Left renal cortex interstitium (tissue), 4 donors: ENCODE measurements at places on chromosomes 6 and 20. TPM values are rescaled to one million over a fixed set of nuclear protein-coding genes. Genes with fewer than 3 reads are reported as not detected.

- no peak for DNase-seq
Observed at GRCh38 chr6:157223511-157223910, 99.8 kb downstream of the TMEM242 start.

The GTF3C6 gene
- polyA plus RNA-seq: 77.2 TPM

DNA sequence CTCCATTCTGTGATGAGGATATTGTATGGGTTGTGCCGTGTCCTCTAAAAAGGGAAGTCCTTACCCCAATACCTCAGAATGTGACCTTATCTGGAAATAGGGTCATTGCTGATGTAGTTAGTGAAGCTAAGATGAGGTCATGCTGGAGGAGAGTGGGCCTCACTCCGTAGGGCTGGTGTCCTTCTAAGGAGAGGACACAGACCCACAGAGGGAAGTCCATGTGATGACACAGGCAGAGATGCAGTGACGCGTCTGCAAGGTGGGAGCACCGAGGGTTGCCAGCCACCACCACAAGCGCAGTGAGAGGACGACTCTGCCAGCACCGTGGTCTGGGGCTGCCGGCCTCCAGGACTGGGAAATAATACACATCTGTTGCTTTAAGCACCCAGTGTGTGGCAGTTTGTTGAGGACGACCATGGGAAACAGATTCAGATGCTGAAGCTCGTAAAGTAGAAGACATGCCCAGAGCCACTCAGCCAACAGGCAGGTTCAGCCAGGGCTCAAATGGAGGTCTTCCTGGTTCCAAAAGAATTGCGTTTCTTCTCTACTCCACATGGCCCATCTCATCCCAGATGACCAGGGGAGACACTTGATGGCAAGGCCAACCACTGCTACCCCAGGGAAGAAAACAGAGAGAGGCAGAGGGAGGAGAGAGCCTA lies 59.2 kb upstream of the DUSP22 start:
- no peak for DNase-seq

The RGS17 gene
- polyA plus RNA-seq: 2.3 TPM

The OXT gene
- 0.51 TPM for polyA plus RNA-seq

The LHFPL5 gene
- polyA plus RNA-seq: 0.07 TPM

DNA sequence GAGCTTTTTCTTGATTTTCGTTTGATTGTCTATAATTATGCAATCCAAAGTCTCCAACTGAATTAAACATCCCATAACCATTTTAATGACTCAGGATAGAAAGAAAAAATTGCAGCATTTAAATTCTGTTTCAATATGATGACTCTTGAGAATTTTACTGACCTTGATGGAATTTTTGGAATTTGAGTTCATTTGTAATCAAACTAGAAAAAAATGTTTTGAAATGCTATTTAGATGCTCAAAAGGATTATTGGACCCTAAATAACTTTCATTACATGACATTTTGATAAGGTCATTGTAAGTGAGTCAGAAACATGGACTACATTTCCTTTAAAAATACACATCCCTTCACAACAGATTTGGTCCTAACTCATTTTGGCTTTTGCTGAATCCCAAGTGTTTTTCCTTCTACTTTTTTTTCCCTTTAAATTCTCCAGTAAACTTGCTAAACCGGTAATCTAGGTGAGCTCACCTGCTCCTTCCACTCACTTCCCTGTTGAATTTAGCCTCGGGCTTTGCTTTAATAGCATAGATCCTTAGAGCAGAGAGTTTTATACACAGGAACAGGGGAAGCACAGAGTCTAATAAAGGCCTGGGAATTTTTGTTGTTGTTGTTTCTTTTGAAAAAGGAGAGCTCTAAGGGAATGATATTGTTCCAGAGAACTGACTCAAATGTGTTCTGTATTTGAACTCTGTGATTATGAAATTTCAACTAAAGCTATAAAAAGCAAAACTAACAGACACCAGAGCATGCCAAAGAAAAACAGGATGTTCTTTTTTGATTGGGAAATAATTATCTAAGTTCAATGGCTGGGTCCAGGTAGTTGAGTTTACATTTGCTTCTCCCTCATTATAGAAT lies 1088.2 kb upstream of the CITED2 start:
- DNase-seq: no peak

DNA sequence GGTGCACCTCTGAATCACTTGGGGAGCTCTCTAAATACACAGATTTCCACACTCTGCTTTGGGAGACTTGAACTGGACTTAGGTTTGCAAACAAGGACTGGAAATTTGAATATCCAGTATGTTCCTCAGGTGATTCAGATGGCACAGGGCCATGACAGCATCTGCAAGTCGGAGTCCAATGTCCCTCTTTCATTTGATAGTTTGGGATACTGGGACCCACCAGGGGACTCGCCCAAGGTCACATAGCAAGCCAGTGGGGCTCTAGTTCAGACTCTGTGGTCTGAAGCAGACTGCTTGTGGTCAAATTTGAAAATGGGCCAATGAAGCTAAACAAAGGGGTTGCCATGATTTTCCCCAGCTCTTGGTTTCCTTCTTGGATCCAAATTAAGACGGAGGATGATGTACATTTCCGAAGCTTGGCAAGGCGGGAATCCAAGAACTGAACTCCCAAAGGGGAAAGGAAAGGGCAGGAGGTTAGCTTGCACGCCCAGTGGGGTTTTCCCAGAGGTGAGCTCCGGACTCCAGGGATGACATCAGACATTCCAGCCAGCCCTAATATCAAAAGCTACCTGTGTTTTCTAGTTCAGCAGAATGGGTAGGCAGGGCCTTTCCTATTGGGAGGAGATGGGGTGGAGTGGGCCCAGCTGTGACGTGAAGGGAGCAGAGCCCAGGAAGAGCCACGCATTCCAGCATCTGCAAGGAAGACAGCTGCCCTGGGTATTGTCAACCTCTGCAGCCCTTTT lies 3.4 kb upstream of the SYS1 start:
- DNase-seq: no peak
